ENCODE measurements at places on chromosomes 13 and 19.

DNA sequence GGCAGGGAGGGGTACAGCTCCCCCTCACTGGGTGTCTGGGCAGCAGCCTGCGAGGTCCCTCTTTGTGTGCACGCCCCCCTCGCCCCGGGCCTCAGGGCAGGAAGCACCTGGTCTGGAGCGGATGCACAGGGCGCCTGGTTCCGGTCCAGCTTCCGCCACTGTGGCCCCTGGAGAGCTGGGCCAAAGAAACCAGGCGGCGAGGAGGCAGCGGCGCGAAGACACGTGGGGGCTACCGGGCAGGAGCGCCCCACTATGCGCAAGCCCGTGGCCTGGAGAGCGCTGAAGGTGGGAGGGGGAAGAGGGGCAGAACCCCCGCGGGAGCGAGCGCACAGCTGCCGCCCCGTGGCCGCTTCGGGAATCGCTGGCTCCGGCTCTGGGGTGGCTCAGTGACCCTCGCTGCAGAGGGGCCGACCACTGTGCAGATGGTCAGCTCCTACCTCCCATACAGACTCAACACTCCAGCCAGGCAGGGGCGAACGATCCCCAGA is 1.7 kb upstream of the LYL1 start:
- peak; percentile 81 for DNase-seq

DNA sequence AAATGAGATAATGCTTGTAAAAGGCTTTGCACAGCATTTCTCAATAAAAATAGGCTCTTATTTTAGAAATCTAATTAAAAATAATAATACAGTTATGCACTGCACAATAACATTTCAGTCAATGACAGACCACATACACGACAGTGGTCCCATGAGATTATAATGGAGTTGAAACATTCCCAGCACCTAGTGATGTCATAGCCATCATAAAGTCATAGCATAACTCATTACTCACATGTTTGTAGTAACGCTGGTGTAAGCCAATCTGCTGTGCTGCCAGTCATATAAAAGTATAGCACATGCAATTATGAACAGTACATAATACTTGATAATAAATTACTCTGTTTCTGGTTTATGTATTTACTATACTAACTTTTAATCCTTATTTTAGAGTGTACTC is 12.7 kb upstream of the SERPINE3 start:
- no peak for DNase-seq

DNA sequence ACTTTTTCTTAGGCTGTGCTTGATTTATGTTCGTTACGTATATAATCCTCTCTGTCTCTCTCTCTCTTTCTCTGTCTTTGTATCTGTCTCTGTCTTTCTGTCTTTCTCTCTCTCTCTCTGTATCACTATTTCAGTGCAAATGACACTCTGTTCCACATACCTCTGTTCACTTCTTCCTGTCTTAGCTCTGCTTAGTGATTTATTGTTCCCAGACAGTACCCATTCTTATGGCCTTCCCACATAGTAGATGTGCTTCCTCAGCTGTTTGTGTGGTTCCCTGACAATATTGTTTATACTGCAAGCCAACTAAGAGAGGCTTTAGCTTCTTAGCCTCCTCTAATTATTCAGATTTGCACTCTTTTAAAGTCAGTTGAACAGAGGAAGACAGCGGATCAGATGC is 1244.2 kb downstream of the DIAPH3 start:
- no peak for DNase-seq

DNA sequence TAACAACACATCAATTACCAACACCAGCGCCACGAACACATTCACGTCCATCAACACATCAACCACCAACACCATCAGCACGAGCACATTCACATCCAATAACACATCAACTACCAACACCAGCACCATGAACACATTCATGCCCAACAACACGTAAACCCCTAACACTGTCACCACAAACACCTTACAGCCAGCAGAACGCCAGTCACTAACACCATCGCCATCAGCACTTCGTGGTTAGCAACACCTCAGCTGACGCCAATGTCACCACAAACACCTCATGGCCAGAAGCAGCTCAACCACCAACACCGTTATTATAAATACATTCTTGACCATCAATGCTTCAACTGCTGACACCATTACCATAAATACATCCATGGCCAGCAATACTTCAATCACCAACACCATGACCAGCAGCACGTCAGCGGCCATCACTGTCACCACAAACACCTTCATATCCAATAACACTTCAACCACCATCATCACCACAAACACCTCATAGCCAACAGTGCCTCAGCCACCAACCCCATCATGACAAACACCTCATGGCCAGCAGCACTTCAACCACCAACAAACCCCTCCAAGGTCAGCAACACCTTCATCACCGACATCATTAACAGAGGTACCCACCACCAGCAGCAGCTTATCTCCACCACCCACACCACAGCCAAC is 9.4 kb downstream of the FCER2 start:
- no peak for DNase-seq

GRCh38 chr19:10855879-10856522 is 7.8 kb downstream of the C19orf38 start:
- peak; percentile 44 for DNase-seq

DNA sequence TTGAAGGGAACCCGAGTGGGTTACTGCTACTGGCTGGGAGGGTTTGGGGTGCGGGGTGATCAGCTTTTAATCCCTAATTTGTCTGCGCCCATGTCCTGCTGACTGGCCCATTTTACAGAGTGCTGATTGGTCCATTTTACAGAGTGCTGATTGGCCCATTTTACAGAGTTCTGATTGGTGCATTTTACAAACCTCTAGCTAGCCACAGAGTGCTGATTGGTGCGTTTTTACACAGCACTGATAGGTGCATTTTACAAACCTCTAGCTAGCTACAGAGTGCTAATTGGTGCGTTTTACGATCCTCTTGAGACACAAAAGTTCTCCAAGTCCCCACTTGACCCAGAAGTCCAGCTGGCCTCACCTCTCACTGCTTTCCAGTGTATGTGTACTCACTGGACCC is 43.2 kb downstream of the MTMR6 start:
- DNase-seq, result no peak

DNA sequence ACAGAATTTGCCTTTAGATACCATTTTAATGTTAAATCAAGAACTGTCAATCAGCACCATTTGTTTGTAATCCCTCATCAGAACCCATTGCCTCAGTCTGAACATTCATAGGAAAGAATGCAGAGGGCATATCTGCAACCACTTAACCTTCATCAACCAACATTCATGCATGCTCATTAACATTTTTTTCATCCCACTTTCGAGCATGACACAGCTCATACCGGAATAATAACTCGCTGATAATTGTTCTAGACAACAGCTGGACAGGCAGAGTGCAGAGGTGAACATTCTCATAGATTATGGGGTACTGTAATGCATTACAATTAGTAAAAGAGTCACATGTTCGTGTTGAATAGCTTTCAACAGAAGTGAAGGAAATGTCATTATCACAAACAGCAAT is 216.8 kb downstream of the DIAPH3 start:
- no peak for DNase-seq
